ENCODE measurements at places on chromosomes 12 and 14.

- DNase-seq = no peak
These were observed 120.7 kb upstream of the PCED1B start for GRCh38 chr12:46958599-46959290.

DNA sequence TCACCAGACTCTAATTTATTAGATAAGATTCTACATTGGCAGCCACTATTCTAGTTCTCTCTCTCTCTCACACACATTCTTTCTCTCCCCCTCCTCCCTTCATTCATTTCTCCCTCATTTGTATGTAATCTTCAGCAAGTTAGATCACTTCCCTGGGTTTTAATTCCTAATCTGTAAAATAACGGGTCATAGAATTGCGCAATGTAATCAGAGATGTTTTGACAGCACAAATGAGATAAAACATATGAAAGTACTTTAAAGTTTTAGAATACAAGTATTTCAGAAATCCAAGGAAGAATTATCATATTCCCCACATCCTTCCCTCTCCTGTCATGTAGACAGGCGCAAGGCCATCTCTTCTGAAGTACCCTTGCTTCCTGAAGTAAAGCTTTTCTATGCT lies 21.7 kb downstream of the STYK1 start:
- DNase-seq = no peak

GRCh38 chr14:51041883-51042282 lies 53.0 kb downstream of the TRIM9 start:
- no peak for DNase-seq

DNA sequence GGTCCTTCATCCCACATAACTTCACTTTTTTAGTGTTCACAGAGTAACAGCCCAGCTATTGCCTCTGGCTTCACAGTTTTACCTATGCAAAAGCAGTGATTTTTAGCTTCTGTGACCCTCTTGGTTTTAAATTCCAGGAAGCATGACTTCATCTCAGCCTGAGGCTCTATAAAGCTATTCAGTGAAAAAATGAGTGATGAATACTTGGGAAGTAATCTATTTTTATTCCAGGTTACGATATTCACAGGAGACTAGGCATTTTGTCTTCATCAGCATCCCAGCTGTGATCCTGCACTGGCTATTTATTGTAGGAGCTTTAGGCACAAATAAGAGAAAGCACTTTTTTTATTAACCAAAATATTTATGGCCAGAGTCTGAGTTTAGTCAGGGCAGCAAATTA lies 164.8 kb downstream of the SNAPC1 start:
- no peak for DNase-seq

GRCh38 chr12:23600919-23601318 lies 348.6 kb downstream of the SOX5 start:
- DNase-seq = no peak

DNA sequence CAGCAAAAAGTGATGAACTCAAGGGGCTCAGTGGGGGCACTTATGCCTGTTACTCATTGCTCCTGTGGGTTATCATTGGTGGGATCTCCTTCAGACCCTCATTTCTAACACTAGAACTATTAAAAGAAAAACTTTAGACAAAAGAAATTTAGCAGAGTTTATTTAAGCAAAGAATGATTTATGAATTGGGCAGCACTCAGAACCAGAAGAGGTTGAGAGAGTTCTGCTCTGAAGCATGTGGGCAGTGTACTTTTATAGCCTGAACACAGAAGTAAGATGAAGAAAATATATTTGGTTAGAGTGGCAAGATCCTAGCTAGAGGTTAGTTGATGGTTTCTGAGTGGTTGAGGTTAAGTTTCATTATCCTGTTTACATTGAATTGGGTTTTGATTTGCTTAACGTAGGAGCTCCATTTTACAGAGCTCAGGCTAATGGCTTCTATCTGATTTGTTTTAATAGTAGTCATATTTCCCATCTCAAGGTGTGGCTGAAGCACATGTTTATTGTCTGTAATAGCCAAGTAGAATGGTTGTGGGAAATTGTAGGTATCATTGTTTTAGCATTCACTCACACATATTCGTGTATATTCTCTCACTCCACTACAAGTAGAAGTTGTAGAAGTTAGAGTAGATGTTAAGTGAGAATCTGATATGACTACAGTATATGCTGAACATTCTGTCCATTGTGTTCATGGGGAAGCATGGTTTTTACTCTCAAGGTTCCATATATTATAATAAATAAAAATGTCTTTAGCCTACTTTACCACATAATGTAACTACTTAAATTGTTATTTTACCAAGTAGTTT lies 27.6 kb downstream of the LEMD3 start:
- no peak for DNase-seq

DNA sequence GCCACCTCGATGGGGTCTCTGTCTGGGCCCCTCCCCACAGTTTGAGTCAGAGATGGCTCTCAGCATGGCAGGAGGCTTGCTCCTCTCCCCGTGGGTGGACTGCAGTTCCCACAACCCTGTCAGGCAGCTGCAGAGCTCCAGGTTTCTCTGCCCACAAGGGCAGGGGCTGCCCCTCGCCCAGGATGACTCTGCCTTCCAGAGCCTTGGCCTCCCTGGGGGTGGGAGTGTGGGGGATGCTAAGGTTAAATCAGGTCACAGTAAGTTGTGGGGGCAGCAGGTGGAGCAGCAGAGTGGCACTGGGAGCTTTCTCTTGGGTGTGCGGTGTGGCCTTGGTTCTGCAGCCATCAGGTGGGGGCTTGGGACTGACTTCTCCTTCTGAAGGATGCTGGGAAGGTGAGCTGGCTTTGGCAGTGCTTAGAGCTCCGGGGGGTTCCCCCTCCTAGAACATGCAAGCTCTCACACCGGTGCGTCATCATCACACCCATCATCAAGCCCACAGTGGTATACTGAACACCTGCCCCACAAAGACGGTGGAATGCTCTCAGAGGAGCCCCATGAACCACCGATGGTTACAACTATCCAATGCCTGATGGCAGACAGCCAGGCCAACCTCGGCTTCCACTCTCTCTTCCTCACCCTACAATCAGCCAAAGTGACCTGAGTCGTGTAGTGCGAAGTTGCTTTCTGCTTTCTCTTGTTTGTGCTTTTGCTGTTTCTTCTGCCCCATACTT lies 39.7 kb downstream of the ERH start:
- no peak for DNase-seq

GRCh38 chr12:127293507-127294310 lies 973.3 kb upstream of the TMEM132C start:
- DNase-seq = no peak

GRCh38 chr12:71947645-71948105 lies 9.0 kb downstream of the TPH2 start:
- DNase-seq = no peak

DNA sequence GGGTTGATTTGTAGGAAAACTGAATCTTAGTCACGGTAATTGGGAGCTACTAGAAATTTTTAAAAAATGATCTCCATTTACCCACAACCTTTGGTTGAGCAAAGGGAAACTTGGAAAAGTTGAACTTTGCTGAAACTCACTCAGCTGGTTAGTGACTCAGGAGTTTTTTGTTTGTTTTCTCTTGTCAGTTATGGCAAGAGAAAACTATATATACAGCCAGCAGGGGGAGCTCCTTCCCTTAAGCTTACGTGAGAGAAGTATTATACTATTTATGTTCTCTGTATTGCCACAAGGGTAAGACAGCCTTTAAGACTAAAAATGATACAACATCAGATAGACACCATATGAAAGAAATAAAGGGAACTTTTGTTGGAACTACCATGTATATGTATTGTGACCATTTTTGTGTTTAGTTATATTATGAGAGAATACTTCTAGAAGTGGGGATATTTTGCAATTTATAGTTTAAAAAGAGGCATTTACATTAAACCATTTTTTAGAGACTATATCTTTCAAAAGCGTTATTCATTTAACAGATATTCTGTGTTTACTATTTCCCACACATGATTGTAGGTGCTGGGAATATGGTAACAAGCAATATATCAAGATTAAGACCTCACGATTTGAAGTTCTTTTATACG lies 28.1 kb upstream of the TBC1D30 start:
- peak; percentile 47 for DNase-seq

DNA sequence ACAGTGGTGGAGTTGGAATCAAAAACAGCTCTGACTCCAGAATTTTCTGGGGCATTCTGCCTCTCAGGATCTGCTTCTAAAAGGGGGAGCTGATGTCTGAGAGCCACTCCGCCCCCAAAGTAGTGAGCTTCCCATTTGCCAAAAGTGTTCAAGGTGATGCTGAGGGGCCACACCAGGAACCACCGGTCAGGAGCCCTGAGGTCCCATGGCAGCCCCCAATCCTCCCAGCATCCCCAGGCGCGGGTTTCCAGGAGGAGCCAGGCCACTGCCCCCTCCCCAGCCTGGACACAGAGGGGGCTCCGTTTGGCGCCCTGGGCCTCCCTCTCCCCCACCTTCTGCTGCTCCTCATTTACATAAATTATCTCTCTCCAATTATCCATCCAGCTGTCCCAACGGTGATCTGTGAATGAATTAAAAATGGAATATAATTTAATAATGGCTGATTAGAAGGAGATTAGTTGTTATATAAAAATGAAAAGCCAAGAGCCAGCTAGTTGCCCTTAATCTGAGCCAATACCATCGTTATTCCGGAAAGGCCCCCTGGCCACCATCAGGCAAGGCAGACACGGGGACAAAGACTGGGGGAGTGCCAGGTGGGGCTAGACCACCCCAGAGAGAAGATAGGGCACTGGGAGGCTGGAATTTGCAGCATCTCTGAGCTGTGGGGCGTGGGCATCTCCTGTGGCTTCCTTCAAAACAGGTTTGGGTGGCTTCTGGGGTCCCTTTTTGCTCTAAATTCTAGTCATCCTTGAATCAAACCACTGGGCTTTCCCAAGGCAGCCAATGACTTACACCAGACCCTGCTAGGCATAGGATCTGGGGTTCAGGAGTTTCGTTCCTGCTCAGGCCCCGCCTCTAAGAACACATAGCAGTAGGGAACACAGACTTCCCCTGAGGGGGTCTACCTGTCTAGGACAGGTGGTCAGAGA lies 19.7 kb upstream of the VSX2 start:
- DNase-seq = no peak

- DNase-seq = no peak
These were observed 155.6 kb upstream of the PWP1 start for GRCh38 chr12:107529991-107530390.

GRCh38 chr12:112705037-112705632 lies 86.4 kb upstream of the RPH3A start:
- no peak for DNase-seq

GRCh38 chr14:23538785-23539184 lies 12.8 kb downstream of the ZFHX2 start:
- DNase-seq = no peak

GRCh38 chr14:93734086-93734822 lies 54.0 kb downstream of the PRIMA1 start:
- no peak for DNase-seq

DNA sequence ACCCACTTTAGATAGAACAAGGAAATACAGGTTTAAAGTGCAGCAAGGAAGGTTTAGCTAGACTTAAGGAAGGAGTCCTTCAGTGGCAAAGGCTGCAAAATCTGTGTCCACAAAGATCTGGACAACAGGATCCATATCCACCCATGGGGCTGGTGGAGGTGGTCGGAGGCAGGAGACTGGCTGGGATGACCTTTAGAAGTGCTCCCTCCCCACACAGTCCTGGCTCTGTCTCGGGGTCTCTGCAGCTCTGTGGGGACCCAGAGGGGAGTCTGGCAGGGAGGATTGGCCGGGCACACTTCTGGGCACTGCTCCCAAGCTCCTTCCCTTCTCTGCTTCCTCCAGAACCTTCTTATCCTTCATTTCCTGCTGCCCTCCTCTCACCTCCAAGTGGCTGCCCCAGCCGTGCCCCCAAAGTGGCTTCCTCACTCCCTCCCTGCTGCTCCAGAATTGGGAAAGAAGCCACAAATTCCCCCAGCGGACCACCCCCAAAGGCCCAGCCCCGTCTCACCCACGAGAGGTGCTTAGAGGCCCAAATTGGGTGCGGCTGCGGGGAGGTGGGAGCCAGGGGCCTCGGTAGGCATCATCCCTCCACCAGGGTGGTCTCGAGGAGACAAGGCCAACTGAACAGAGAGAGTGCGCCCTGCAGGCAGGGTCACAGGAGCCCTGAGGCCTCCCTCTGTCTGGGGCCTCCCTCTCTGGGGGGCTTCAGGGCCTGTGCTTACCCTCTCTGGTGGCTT lies 21.9 kb upstream of the PGF start:
- no peak for DNase-seq

DNA sequence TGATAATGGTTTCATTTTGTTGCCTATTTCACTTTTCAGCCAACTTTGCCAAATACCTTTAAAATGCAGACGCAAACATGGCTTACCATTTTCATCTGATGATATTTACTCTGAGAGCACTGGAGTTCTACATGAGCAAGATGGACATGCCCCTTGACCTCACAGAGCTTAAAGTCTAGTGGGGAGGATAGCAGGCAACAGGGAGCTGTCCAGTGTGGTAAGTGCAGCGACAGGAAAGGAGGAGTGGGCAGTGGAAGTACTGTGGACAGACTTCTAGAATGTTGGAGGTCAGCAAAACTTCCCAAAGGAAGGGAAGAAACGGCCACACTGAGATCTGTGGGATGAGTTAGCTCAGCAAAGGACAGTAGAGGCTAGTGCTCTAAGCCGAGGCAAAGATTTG lies 25.3 kb downstream of the LRIG3 start:
- no peak for DNase-seq

DNA sequence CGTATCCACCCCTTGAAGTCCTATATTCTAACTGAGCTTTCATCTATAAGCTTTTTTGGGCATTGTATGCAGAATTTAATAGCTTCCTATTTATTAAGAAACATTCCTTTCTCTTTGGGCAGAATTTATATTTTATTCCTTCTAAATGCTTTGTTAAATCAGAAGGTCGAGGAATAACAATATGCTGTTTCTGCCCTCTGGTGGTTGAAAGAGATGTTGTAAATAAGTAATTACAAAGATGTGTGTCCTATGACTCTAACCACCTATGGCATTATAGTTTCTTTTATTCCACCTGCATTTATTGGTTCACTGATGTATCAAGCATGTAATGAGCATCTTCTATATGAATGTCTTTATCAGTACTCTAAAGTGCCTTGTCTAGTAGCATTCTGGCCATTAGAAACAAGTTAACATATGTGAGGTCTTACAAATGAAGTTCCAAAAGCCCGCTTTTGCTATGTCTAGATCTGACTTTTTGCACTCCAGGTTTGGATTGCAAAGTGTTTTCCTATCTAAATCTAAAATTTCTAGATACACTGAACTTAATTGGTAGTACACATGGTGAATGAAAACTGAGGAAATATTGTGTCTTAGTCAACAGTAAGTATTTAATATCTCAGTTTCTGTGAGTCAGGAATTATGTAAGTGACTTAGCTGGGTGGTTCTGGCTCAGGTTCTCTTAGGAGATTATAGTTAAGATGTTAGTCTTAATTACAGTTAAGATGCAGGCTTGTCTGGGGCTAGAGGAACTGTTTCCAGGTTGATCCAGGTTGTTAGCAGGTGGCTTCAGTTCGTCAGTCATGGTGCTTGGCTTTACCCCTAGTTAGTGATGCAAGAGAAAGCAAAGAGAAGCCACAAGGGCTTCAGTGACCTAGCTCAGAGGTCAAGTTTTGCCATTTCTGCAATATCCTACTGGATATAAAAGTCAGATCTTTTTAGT lies 57.5 kb downstream of the PLEKHA5 start:
- DNase-seq = no peak

- DNase-seq = no peak
These were observed 923.1 kb upstream of the MDGA2 start for GRCh38 chr14:48598458-48598857.
